ENCODE measurements at places on chromosomes 3 and 15. TPM values are rescaled to one million over a fixed set of nuclear protein-coding genes. Genes with fewer than 3 reads are reported as not detected.

Gene TNIK
- polyA plus RNA-seq, result 9.9 TPM

Gene DLL4
- 6.1 TPM for polyA plus RNA-seq

Gene DBR1
- 9.6 TPM for polyA plus RNA-seq

DNA sequence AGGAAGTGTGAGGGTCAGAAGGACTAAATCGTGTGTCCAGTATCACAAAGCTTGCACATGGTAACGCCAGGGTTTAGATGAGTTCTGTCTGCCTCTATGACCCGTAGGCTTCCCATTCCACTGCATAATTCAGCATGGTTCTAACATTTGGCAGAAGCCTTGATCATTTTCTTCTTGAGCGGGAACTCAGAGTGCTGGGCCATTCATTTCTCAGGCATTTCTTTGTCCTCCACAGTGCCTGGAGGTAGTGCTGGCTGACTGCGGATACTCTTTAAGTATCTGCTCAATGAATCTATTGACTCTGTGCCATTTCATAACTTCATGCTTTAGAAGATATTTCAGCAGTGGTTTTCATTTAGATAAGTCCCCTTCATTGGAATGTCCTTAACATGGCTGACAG is 370.2 kb downstream of the EPHB1 start:
- DNase-seq, result no peak

GRCh38 chr3:45887759-45888511 is 1.6 kb downstream of the CCR9 start:
- DNase-seq, result no peak

- no peak for DNase-seq
Observed at GRCh38 chr15:33030315-33030714, 164.2 kb downstream of the FMN1 start.

GRCh38 chr3:17982211-17982880 is 239.9 kb upstream of the TBC1D5 start:
- no peak for DNase-seq

DNA sequence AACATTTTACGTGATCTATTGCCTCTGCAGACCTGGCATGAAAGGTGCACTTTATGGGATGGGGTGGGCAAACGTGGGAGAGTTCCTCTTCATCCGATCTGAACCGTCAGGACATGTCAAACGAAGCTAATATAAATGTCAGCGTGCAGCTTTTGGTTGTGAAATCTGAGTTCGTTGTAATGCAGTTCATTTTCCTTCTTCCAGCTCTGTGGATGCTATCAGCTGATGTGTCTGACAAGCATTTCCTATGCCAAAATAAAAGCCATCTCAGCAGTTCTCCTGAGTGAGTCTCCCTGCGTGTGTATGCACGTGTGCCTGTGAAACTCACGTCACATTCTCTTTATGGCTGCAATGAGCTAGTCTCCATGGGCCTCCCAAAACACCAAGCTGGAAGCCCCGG is 512.3 kb downstream of the MCTP2 start:
- DNase-seq, result no peak

Data from psoas muscle (tissue), 8 donors.